ENCODE measurements at places on chromosomes 11 and 22.

DNA sequence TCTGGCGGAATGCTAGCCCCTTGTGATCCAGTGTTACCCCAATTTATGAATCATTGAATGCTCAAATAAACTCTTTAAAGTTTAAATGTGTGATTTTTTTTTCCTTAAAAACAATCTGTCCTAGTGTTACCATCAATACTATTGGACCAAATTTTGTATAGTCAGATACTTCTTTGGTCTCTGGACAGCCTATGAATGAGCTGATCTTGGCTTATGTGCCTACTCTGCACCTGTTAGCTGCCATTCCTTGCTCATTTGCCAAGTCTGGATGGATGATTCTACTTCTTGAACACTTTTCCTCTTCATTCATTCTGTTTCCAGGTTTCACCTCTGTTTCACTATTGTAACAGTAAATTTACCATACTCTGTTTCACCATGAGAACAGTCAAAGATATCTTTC, 226.5 kb upstream of the ZBED5 start:
- DNase-seq, result no peak

GRCh38 chr11:120073196-120073595, 64.7 kb downstream of the TRIM29 start:
- DNase-seq, result no peak

GRCh38 chr11:104582431-104582830, 315.8 kb downstream of the CASP12 start:
- no peak for DNase-seq

DNA sequence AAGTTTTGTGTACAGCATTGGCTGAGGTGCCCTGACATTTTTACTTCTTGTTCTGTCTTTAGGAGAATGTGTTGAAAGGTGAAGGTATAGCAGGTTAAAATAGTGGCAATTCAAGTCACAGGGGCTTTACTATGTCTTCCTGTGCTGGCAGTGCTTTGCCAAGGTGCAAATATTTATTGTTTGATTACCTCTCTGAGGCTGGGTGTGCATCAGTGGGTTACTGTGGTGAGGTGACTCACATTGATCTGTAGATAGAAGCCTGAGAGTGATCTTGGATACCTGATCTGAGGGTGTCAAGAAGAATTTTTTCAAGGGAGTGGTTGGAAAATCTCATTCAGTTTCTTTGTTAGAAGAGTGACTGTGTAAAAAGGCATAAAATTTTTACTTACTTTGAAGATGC, 90.0 kb downstream of the ARHGAP42 start:
- DNase-seq, result no peak

GRCh38 chr11:1497600-1497999, 11.0 kb upstream of the MOB2 start:
- no peak for DNase-seq

GRCh38 chr22:46754110-46754799, 8.2 kb upstream of the TBC1D22A start:
- DNase-seq, result peak; percentile 97

GRCh38 chr22:23132376-23133091, 9.3 kb downstream of the RSPH14 start:
- DNase-seq, result no peak

- no peak for DNase-seq
Observed at GRCh38 chr11:104699981-104700380, 198.3 kb downstream of the CASP12 start.

DNA sequence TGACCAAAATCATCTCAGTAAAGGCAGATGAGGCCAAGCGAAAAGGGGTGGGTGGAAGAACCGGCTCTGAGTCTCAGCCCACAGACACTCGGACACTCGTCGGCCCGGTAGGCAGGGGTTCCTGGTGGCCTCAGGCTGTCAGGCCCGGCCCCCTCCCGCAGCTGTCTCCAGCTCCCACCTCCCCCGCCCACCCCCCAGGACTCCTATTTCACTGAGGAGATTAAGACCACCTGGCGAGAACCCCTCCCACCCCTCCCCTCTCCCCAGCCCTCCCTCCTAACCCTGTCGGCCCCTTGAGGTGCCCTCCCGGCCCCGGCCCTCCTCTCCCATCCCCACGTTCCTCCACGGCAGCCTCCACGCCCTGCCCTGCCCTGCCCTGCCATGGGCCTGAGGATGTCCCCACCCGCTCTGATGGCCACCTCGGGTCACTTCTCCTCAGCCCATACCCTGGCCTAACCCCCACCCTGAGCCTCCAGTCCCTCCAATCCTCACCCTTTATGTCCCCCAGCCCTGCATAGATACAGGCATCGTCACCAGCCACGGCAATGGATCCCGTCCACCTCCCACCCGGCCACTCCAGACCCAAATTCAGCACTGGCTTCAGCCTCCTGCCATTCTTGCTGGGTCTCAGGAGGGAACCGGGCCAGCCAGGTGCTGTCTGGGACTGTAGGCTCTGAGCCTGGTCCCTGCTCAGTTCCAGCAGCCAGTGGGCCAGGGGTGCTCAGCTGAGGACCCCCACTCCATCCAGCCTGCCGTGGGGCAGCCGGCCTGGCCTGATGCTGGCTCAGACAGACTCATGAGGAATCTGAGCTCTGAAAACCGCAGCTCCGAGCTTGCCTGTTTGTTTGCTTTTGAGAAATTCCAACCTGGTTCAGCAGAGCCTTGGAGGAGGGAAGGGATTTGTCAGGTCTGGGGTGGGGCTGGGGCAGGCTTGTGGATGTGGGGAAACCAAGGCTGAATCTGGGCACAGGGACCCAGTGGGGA, 9.8 kb upstream of the TBX1 start:
- DNase-seq, result no peak

DNA sequence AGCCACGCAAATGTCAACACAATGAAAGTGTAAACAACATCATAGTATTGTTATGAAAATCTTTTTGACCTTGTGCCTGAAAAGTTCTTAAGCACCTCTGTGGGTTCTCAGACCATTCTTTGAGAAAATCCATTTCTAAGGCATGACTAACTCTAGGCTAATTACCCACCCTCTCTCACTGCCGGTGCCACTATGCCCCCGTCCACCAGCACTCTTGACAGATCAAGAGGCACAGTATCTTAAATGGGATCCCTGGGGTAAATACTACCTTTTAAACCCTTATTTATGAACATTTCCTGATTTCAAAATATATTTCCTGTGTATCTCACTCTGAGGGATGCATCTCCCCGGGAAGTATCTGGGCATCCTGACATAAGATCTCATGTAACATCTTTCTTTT, 607.5 kb downstream of the METTL15 start:
- DNase-seq, result no peak

- DNase-seq, result no peak
Observed at GRCh38 chr11:19777377-19778102, 64.9 kb downstream of the NAV2 start.

DNA sequence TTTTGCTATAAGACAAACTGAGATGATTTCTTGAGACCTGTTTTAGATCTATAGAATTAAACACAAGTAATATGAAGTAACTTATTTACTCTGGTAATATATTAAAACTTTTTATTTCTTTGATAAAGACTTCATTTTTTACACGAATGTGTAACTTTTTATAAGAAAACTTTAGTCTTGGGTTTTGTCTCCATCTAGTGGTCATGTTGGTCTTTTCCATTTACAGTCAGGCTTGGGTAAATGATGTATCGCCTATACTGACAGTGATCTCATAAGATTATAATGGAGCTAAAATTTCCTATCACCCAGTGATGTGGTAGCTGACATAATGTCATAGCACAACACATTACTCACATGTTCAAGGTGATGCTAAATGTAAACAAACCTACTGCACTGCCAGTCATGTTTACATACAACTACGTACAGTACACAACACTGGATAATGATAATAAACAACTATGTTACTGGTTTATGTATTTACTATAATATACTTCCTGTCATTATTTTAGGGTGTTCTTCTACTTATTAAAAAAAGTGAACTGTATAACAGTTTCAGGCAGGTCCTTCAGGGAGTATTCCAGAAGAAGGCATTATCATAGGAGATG, 7.5 kb upstream of the C11orf97 start:
- peak; percentile 70 for DNase-seq

DNA sequence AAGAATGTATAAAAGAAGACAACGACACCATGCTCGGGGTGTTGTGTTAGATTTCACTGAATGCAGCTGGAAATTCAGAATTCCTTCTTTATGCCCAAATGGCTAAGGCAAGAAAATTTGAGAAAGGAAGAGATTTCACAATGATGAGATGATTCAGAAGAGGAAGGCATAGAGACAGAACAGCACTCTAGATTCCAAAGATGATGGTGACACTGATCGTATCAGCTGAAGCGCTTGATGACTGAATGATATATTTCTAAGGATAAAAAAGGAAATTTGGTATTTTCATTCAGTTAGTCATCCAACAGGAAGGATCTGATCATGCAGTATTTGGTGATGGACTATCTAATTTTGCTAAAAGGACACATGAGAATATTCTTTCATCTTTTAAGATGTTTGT, 189.2 kb downstream of the EFCAB6 start:
- no peak for DNase-seq

GRCh38 chr11:111530091-111530490, 10.4 kb upstream of the LAYN start:
- peak; percentile 45 for DNase-seq

- no peak for DNase-seq
Observed at GRCh38 chr11:73347067-73347466, 29.1 kb upstream of the RELT start.

DNA sequence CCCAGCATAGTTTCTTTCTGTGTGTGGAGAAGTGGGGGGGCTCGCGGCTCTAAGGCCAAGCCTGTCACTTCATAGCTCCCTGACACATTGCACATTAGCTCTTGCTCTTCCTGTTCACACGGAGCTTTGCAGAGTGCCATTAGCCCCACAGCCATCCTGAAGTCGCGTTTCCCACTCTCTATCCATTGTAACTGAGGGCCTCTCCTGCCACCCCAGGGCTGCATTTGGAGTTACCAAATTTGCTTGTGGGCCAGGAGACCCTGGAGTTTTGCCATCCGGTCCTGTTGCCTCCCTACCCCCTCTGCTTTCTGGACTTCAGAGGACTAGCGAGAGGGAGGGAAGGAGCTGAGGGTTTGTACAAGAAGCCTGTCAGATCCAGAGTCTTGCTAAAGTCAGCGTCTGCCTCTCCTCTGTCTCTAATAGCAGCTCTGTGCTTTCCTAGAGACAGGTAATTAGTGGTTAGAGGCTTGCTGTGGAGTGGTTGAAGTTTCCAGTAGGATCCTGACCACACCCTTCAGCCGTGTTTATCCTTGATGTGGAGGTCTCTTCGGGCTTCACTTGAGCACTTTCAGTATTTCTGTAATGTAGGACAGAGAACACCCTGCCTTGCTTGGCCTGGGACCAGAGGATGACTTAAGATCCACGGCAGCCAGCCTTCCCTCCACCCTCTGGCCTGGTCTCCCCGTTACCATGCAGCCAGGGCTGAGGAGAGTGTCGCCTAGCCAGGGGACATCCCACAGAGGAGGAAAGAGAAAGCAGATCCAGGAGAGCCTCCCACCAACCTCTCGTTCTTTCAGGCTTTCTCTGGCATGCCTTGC, 14.1 kb downstream of the DCPS start:
- no peak for DNase-seq

DNA sequence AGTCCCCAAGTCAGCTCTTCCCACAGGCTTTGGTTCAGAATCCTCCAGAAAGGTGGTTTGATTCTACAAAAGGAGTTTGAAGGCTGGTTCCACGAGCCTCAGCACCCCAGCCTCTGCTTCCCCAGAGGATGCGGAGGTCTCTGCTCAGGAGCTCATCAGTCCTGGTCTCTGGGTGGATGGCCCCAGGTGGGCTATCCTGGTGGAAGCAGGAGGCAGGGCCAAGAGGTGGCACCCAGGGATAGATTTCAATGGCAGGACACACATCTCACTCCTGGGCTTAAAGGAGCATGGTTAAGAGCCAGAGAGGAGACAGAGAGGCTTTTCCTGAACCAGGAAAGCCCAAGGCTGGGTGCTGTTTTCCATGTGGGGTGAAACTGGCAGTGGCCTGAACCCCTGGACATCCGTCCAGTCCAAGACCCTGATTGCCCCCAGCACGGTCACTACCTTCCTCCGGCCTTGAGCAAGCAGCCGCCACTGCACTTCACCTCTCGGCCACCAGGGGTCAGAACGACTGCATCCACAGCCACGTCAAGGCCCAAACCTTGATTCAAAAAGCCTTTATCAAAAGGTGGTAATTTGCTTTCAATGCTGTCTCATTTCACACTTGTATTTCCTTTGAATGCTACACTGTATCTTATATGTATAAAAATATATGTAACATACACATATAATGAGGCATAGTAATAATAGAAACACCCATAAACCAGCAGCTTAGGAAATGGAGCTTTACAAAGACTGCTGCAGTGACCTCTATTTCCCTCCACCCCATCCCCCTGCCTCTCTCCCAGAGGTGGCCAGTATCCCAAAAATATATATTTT, 19.3 kb upstream of the FXYD2 start:
- DNase-seq, result peak; percentile 72

DNA sequence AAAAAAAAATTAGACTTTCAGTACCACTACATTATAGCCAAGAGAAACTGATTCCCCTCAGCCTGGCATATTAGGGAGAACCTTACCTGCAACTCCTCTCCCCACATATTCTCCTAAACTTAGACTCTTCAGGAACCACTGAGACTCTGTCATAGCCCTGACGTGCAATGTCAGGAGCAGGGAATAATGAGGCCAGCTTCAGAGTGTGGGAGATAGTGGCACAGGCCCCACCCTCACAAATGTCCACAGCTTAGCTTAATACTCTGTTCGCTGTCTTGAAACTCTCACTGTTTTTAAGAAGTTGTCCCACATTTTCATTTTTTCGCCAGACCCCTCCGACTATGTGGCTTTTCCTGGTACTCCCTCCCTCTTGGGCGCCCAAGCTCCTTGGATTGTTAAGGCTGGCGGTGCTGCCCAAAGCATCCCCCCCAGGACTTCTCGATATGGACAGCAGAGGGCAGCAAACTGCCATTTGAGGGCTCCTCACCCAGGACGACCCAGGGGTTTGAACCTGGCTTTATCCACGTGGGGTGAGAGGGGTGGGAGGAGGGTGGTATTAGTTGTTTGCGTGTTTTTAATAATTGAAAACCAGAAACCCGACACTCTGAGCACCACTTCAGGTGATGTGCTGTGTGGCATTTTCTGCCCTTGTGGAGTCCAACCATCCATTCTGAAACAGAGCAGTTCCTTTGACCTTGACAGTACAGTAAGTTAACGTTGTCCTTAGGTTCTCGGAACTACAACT, 45.2 kb upstream of the RASSF10 start:
- DNase-seq, result peak; percentile 45

DNA sequence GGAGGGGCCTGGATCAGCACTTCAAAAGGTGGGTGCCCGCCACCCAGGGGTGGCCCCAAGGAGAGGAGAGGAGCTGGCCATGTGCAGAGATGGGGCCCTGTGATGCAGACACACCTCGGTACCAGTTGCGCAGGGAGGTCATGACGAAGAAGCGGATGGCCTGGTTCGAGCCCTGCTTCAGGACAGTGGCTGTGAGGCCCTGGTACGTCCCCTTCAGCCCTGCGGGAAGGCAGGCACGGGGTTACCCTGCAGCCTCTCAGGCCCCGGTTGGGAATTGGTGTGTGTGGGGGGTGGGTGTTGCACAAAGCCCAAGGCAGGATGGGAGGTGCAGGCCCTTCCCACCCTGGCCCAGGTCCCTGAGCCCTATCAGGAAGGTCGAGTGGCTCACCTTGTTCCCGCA, 1.8 kb downstream of the SLC25A1 start:
- DNase-seq, result no peak

DNA sequence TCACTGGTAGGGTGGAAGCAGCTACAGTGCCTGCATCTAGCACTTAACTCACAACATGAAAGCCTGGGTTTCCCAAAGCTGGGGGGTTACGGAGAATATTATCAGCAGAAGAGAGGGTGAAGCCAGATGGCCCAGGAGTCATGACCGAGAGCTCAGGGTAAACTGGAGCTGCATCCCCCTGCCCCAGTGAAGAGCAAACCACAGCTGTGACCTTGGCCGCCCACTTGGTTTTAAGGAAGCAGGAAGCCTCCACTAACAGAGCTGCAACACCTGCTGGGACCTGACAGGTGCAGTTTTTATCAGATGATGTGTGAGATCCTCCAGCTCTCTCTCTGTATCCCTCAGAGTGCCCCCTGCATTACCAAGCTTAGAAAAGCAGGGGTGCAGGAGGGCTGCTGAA, 20.9 kb downstream of the TCP11L1 start:
- no peak for DNase-seq
